ENCODE measurements at places on chromosomes 16 and 17. TPM values are rescaled to one million over a fixed set of nuclear protein-coding genes. Genes with fewer than 3 reads are reported as not detected.

GRCh38 chr17:8376271-8377067 lies at the start of gene KRABD2:
Gene KRABD2 (minus strand): TSS chr17:8376704.
- peak within 1 kb of the TSS; percentile 98 for H3K27ac ChIP-seq
- peaks cover 19% of the 10 kb centered on the region for H3K4me1 ChIP-seq
- no peaks in the 10 kb centered on the region for H3K27me3 ChIP-seq
- H3K36me3 ChIP-seq, result peaks cover 30% of the 10 kb centered on the region
- peak within 1 kb of the TSS; percentile 80 for H3K4me3 ChIP-seq
- DNase-seq, result peak; percentile 90

- peaks cover 15% of the 10 kb centered on the region for H3K4me1 ChIP-seq
- no peak for DNase-seq
- no peak overlapping the region for H3K4me3 ChIP-seq
- peak overlapping the region; percentile 79 for H3K27ac ChIP-seq
- H3K36me3 ChIP-seq, result peaks cover 4% of the 10 kb centered on the region
- no peaks in the 10 kb centered on the region for H3K27me3 ChIP-seq
Observed at GRCh38 chr16:87964049-87964659, 12.9 kb downstream of the BANP start.

GRCh38 chr17:71900621-71901229 lies 220.1 kb upstream of the SOX9 start:
- no peaks in the 10 kb centered on the region for H3K27me3 ChIP-seq
- DNase-seq, result no peak
- no peaks in the 10 kb centered on the region for H3K36me3 ChIP-seq
- peaks cover 9% of the 10 kb centered on the region for H3K4me1 ChIP-seq
- no peak overlapping the region for H3K27ac ChIP-seq
- H3K4me3 ChIP-seq, result no peak overlapping the region

DNA sequence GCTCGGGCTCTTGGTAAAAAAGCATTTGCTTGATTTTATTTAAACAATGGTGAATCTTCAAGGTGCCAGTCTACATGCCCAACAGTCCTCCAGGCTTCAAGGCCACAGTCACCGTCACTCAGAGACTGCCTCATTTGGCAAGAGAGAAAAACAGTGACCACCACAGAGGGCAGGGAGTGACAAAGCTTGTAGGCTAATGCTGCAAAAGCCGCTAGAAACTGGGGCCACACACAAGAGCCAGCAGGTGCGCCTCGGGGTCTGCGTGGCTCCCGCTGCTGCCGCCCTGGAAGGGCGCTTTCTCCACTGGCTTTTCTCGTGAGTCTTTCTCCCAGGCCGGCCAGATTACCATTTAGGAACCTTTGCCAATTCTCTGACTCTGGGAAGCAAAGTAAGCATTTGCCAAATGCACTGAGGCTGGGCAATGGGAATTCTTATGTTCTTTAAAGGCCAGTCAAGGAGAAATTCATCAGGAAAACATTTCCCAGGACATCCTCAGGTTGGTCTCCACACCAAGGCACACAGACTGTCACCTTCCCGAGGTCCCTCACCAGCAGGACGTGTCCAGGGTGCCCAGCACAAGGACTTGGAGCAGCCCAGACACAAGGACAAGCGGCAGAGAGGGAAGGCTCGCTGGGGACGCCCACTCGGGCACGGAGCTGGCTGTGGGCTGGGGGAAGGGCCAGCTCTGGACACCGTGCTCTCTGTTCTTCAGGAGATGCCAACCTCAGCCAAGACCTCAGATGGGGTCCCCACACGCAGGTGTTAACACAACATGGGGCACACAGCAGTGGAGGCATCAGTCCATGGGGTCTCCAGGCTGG lies 12.5 kb upstream of the C16orf95 start:
- peaks cover 3% of the 10 kb centered on the region for H3K36me3 ChIP-seq
- no peak overlapping the region for H3K27ac ChIP-seq
- H3K4me3 ChIP-seq, result no peak overlapping the region
- H3K4me1 ChIP-seq, result no peaks in the 10 kb centered on the region
- no peaks in the 10 kb centered on the region for H3K27me3 ChIP-seq

DNA sequence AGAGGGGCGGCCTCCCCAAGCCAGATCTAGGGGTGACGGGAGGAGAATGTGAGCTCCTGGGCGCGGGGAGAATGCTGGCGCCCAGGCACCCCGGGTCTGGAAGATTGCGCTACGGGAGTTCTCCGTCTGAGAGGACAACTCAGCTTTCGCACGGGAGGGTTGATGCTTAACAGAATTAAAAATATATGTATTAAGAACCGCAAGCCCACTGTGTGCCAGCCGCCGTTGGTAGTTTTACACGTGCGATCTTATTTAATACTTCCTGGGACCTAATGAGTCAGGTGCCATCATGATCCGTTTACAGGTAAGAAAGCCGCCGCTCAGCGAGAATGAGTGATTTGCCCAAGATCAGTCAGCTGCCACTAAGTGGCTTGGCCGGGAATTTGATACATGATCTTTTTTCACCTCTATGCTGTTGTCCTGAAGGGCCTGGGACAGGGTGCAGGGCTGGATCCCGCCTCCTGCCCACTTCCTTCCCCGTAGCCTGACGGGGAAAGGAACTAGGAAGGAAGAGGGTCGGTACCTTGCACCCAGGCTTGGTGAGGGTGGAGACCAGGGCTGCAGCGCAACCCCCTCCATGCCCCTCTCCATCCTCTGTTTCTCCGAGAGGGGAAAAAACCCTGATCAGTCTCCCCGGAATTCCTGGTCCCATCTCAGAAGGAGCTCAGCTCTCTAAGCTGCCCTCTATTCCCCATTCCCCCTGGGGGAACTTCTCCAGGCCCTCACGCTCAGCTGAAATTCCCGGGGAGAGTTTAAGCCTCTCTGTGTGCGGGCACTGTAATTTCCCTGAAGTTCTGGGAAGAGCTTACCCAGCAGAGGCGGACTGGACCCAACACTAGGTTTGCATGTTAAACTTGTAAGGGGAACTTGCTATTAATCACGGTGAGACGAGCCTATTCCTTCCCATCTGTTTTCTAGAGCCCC lies 983 bp downstream of the VAT1L start:
- peaks cover 15% of the 10 kb centered on the region for H3K4me1 ChIP-seq
- H3K36me3 ChIP-seq, result no peaks in the 10 kb centered on the region
- DNase-seq, result no peak
- H3K4me3 ChIP-seq, result peak overlapping the region; percentile 63
- H3K27ac ChIP-seq, result no peak overlapping the region
- peaks cover 63% of the 10 kb centered on the region for H3K27me3 ChIP-seq

The CTNS gene
- total RNA-seq, result 16.4 TPM
